ENCODE measurements at places on chromosomes 3 and 15.

DNA sequence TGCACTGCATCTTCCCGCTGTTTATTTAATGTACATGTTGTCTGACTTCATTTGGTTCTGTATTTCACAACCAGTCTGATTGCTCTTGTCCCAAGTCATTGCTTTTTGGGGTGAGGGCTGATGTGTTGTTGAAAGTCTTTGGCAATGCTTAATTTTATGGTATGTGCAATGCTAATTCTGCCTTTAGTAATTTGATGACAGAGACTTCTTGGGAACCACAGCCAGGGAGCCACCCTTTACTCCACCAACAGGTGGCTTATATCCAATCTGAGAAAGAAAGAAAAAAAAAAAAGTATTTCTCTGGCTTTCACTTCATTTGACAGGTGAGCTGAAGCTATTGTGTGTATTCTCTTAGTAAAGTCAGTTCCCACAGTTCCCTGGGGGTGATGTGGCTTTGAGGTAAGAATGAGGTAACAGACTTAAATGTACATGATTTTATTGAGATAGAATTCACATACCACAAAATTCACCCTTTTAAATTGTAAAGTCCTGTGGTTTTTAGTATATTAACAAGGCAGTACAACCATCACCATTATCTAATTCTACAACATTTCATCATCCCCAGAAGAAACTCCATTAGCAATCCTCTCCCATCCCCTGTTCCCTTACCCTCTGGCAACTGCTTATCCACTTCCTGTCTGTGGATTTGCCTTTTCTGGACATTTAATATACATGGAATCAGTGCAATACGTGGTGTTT lies 97.3 kb downstream of the SLCO3A1 start:
- DNase-seq: no peak

DNA sequence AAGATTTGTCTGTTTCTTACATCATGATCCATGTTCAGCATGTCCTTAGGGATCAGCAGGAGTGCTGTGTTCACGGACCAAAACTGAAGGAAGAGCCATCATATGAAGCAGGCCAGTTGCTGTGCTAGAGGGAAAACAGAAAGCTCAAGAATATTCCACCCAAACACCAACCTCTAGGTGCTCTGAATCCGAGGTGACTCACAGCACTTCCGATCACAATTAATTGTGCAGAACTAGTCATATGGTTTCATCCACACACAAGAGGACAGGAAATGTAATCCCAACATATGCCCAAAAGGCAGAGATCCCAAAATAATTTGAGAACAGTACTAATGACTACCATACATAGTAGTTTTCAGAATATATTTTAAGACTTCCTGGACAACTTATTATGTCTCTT lies 257.9 kb upstream of the KCNH8 start:
- DNase-seq: no peak

DNA sequence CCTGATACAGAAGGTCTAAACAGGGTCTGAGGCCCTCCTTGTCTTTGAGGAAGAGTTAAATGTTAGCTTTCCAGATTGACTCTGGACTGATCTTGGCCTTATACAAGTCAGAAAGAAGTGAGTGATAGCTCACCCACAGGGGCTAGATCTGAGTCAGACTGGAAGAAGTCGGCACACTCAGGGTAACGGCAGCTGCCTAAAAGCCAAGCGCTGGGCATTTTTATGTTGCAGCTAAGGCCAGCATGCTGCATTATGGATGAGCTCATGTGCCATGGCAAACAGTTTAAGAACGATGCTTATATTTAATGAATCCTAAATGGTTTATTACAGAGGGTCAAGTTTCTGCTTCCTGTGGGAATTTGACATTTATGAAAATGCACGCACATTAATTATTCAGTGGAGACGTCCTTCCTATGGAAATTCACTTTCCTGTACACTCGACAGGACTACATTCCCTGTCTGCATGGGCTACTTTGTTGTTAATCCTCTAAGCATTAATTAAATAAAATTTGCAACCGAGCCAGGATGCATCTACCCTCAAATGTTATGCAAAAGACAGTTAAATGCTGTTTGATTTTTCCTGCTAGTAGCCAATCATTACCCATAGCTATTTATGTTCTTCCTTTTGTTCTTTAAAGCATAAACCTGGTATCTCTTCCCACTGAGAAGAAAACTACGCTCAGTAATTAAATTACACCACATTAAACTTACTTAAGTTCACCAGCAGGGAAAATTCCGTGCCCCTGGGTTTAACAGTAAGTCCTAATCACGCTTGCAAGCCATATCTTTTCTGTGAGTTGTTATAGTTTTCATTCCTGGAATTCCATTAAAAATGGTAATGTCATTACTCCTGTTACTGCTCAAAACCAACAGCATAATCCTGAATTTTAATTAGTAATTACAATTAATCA lies 762.7 kb upstream of the CFAP20DC start:
- no peak for DNase-seq

DNA sequence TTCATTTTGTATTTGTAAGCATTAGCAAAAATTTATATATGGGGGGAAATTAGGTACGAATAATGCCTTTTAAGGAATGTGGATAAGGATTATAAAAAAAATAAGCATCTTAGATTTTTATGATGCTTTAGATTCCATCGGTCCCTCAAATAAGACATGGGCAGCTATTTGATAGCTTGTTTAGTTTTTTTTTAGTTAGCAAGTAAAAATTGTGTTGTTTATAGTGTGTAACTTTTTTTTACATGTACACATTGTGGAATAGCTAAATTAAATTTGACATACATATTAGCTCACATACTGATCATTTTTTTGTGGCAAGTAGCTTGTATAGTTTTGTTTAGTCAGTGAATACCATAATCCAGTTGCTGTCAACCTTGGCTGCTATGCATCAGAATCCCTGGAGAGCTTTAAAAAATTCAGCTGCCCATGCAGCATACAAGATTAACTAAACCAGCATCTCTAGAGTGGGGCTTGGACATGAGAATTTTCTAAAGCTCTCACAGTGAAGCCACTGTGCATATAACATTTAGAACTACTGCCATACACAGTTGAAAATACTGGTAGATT lies 53.9 kb downstream of the TMOD3 start:
- no peak for DNase-seq

GRCh38 chr3:120791913-120792312 lies 49.4 kb downstream of the GTF2E1 start:
- DNase-seq: no peak
